Hepatocyte (in vitro differentiated cells): ENCODE measurements at places on chromosomes 3 and 15. TPM values are rescaled to one million over a fixed set of nuclear protein-coding genes. Genes with fewer than 3 reads are reported as not detected.

- no peak for DNase-seq
Measured at GRCh38 chr3:188343894-188344293, 189.9 kb downstream of the LPP start.

DNA sequence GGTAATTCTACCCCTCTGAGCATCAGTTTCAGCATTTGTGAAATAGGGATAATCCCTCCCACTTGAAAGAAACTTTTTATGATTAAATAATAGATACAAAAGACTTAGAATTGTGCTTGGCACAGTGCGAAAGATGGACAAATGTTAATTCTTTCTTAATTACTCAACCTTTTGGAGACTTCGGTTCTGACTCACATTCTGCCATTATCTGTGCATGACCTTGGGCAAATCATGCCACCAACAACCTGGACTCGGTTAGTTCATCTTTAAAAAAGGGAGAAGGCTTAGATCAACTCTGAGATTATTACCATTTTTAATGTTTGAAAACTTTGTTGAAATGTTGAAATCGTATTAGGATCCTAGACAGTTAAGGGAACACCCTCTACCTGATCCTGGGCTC is 40.6 kb upstream of the POLR2M start:
- no peak for DNase-seq

SERINC4 gene
- not detected in 2 replicates for polyA plus RNA-seq

DBR1 gene
- 8.2 and 8.6 TPM in 2 replicates for polyA plus RNA-seq

LRRC49 gene
- polyA plus RNA-seq, result 1.4 and 1.9 TPM in 2 replicates

TSC22D2 gene
- polyA plus RNA-seq, result 36.9 and 38.8 TPM in 2 replicates

GRCh38 chr3:643376-643775 is 446.8 kb downstream of the CHL1 start:
- no peak for DNase-seq

DNA sequence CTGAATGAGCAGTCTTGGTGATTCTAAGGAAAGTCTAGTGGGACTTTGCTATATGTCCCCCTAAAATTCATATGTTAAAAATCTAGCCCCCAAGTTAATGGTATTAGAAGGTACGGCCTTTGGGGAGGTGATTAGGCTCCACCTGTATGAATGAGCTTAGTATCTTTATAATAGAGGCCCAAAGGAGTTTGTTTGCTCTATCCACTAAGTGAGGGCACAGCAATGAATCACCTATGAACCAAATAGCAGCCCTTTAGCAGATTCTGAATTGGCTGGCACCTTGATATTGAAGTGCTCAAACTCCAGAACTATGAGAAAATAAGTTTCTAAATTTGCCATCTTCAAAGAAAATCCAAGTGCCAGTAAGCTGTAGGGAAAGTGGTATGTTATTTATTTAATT is 187.9 kb downstream of the SUCNR1 start:
- DNase-seq, result no peak

GRCh38 chr15:25345943-25346342 is 92.9 kb downstream of the UBE3A start:
- DNase-seq, result no peak

GOLGA8S gene
- polyA plus RNA-seq, result 0.05 TPM in 1 of 2 replicates, not detected in the other

DNA sequence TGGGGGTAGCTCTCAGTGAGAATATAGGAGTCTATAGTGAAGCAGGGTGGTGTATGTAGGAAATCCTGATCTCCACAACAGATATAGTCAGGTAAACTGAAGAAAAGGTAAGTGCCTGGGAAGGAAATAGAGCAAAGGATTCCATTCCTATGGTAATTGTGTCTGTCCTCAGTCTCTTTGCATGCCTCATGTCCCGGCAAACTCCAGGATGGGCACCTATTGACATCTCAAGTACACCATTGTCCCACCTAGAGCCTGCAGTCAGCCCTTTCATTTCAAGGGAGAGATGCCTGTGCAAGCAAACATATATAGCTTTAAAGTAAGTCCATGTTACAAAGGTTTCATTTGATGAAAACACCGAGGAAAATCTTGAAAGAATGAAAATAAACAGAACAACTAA is 257.7 kb upstream of the AZI2 start:
- no peak for DNase-seq

GRCh38 chr3:122555275-122556071 is 8.6 kb downstream of the PARP9 start:
- DNase-seq, result peak; percentile 49
